ENCODE measurements at places on chromosomes 12 and 14.
A peak's percentile ranks its signal among the peaks of the same experiment; 100 is the strongest.

GRCh38 chr14:39038542-39038941, 64.5 kb downstream of the SEC23A start:
- DNase-seq = no peak

DNA sequence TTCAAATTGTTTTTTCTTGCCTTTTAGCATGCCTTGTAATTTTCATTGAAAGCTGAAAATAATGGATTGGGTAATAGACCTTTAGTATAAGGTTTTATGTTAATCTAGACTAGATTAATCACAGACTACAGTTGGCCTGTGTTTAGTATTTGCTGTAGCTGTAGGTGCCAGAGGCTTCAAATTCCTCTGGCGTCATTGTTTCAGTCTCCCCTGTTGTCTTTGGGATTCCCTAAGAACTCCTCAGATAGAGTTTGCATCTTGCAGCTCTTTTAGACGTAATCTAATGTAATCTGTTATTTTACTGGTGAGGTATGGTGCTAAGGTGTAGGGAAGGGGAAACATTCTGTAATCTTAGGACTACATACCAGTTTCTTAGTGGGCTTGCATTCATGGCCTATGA, 113.0 kb downstream of the RGS6 start:
- DNase-seq = no peak

GRCh38 chr12:88726806-88727720, 146.8 kb upstream of the KITLG start:
- no peak for DNase-seq

- no peak for DNase-seq
Observed at GRCh38 chr14:105214324-105214915, 33.3 kb upstream of the NUDT14 start.

DNA sequence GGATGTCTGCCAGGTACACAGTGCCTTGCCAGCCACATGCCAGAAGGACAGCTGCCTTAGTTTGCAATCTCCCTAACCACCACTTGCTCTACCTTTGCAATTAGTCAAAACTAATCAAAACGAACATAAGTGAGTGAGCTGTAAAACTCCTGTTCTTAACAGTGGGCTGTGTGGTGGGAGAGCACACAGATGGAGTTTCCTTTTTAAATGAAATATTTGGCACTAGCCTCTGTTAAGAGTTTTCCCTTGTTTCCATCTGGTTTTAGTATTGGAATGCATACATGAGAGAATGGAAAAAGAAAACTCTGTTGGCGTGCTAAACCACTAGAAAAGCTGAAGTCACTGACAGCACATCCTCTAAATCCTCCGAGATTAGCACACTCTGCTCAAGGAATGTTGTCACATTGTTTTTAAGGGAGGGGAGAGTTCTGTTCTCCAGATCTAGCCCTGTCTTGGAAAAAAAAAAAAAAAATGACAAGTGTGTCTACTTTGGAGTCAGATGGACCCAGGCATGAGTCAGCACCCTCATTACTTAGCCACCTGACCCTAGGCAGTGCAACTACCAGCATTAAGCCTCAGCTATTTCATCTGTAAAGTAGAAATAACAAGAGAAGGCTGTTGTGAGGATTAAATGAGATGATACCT, 83.9 kb downstream of the STXBP6 start:
- DNase-seq = peak; percentile 34

- DNase-seq = no peak
Observed at GRCh38 chr12:121196902-121197301, 13.0 kb upstream of the P2RX4 start.

DNA sequence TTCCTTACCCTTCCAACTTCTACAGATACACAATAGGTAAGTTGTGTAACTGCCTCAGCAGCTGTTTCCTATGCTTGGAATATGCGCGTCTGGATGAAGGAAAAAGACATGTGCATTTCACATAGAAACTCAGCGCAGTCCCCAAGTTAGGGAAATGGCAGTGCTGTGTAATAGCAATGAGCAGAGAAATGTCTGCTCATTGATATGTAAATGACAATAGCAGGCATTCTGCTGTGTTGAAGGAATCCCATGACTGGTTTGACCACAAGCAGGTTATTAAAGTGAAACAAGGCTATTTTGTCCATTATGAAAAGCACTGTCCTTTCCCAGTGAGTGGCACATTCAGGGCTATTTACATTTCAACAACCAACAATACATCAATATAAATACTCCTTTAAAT, 106.6 kb downstream of the BTG1 start:
- DNase-seq = no peak

DNA sequence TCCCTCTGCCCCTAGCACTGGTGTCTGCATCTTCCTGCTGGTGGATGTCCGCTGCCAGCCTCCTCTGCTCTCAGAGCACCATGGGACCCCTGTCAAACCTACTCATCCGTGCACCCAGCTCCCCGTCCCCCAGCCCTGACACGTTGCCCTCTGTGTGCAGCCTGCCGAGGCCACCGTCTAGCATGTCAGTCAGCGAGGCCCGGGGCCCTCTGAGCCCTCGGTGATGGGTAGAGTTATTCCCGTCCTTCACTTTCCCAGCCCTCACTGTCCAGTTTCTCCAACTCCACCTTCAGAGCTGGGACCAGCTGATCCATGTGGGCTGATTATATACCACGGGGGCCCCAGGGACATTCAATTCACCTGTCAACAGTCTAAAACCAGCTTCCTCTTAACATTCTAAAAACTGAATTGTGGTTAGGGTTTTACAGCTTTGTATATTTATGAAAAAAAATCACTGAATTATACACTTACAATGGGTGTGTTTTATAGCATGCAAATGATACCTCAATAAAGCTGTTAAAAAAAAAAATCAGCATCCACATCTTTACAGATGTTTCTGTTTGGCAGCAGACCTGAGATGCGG, 61.3 kb downstream of the CCDC88C start:
- no peak for DNase-seq

DNA sequence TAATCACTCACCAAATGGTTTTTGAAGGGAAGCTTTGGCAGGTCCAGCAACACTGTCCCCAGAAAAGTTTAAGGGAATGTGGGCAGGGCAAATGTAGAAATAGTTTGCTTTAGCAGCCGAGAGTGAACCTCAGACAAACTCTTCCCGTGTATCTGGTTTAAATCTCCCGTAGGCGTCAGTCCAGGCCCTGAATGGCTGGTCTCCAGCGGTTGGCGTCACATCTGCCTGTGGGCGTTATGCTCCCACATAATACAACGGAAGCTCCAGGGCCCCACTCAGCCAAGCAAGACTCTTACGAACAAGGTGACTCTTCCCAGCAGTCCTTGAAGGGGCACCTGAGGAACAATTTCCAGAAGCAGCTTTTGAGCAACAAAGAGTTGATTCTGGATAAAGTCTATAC, 942 bp downstream of the ZC2HC1C start:
- no peak for DNase-seq

GRCh38 chr12:3207175-3207574, 130.0 kb downstream of the TSPAN9 start:
- peak; percentile 80 for DNase-seq

- DNase-seq = no peak
Observed at GRCh38 chr12:98470469-98471082, 44.8 kb upstream of the TMPO start.

DNA sequence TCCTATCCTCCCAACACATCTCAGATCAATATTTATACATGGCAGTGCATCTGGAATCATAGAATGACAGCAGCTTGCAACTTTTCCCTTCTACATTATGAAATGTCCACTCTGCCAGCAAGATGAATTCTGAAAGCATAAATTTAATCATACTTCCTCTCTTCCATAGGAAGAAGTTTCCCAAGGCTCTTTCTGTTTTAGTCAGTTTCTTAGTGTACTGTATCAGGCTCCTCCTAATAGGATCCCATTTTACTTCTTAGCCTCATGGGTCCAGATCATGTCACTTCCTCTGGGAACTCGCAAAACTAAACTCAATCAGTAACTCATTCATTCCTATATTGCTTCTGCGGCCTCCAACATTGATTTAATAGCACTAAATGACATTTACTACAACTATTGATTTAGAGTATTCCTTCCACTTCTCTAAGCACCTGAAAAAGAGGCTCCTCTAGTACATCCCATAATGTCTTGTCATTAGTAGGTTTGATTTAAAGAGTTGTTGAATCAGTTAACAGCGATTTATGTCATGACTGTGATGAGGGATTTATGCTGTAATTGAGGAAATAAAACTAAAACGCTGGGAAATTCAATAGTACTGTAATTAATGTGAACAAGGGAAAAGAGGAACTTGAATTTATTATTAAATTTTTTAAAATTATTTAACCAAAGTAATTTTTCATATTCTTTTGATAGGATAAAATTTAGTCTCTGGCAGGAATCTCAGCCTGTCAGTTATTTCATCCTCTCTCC, 4.0 kb downstream of the CLEC1A start:
- no peak for DNase-seq

DNA sequence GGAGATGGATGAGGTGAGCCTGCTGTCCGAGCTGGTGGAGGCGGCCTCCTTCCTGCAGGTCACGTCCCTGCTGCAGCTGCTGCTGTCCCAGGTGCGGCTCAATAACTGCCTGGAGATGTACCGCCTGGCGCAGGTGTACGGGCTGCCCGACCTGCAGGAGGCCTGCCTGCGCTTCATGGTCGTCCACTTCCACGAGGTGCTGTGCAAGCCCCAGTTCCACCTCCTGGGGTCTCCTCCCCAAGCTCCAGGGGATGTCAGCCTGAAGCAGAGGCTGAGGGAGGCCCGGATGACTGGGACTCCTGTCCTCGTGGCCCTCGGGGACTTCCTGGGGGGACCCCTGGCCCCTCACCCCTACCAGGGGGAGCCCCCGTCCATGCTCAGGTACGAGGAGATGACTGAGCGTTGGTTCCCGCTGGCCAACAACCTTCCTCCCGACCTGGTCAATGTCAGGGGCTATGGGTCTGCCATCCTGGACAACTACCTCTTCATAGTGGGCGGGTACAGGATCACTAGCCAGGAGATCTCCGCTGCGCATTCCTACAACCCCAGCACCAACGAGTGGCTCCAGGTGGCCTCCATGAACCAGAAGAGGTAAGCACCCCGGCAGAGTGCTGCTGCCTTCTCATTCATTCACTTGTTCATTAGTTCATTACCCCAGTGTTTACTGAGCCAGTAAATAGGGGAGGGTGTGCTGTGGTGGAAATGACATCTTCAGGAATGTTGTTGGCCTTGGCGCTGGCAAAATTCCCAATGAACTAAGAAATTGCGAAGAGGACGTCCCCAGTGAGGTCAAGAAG, 774 bp upstream of the MANSC4 start:
- peak; percentile 41 for DNase-seq

DNA sequence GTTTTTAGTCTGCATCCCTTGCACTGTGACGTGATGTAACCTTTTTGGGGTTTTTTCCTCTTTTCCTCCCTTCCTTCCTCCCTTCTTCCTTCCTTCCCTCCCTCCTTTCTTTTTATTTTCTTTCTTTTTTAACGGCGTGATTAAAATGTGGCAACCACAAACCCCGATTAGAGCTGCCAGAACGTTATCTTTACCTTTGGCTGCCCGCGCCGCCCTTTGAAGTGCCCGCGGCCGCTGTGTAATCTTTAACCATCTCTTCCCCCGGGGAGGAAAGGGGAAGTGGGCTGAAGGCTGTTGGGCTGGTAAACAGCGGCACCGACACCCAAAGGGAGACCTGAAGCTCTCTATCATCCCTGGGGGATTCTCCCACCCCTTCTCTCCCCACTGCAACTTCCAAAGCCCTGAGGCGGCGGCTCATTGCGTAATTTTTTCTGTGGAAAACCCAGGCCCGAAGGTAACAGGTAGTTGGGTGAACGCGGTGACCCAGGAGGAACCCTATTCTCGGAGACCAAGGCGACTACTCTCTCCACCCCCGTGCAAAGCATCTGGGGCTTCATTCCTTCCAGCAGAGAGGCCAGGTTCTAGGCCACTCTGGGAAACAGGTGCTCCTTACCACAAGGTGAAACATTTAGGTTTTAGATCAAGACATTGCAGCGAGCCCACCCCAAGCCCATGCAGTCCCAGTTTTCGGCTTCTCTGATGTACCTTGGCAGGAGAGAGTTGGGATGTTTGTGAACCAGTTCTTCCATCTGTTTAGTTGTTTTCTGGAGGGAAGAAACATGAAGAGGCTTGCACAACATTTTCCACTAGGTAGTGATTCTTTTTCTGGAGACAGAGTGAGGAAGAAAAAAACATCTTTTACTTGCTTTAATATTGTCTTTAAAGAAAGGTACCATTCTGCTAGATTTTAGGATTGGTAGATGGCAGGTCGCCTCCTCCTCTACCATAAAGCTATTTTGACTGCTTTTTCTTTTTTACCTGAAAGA, 1.5 kb downstream of the LGR5 start:
- DNase-seq = peak; percentile 41

- peak; percentile 89 for DNase-seq
Observed at GRCh38 chr14:99415496-99416281, 65.0 kb downstream of the SETD3 start.

DNA sequence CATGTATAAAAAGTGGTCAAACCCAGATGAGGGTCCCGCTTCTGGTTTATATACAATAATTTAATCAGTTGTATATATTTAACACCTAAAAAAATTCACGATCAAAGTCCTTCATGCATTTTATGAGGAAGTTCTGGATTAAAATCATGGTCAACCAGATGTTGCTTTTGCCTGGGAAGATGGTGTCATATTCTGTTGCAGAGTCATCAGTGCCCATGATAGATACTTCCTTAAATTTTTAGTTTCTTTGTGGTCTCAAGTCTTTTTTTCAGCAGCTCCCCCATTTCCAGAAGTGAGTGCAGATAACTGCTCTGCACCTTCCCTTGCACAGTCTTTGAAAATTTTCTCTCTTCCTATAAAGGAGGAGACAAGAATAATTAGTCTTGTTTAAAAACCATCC, 16.1 kb downstream of the ERP29 start:
- no peak for DNase-seq

- peak; percentile 52 for DNase-seq
Observed at GRCh38 chr14:33776871-33777270, 174.0 kb downstream of the EGLN3 start.

DNA sequence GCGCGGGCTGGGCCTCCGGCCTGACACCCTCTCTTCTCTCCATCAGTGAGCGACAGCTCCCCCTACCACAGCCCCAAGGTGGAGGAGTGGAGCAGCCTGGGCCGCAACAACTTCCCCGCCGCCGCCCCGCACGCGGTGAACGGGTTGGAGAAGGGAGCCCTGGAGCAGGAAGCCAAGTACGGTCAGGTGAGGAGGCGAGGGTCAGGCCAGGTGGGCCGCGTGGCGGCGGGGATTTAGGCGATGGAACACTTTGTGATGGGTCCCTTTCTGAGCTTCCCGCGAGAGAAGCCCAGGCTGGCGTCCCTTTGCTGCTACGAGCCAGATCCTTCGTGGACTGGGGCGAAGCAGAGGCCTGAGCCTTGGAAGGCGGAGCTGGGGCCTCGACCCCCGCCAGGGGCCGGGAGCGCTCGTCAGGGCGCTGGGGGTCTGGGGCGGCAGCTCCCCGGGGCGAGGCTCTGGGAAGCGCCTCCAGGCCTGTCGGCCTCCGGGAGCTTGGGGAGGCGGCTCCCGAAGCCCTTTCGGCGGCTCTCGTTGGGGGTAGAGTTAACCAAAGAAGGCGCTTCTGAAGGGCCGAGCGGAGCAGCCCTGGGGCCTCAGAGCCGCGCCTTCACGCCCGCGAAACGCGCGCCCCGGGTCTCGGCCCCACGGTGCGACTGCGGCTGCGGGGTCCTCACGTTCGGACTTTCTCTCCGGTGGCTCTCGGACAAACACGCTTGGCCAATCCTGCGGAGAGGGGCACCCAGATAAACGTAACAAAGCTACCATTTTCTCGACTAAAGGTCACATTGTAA, 5.0 kb downstream of the PAX9 start:
- peak; percentile 75 for DNase-seq

GRCh38 chr12:124556896-124557501, 10.4 kb downstream of the NCOR2 start:
- peak; percentile 47 for DNase-seq

All from neural progenitor cell (in vitro differentiated cells).